ENCODE measurements at places on chromosomes 4 and X.

GRCh38 chr4:168713253-168713652, 216.4 kb downstream of the PALLD start:
- no peak for DNase-seq

DNA sequence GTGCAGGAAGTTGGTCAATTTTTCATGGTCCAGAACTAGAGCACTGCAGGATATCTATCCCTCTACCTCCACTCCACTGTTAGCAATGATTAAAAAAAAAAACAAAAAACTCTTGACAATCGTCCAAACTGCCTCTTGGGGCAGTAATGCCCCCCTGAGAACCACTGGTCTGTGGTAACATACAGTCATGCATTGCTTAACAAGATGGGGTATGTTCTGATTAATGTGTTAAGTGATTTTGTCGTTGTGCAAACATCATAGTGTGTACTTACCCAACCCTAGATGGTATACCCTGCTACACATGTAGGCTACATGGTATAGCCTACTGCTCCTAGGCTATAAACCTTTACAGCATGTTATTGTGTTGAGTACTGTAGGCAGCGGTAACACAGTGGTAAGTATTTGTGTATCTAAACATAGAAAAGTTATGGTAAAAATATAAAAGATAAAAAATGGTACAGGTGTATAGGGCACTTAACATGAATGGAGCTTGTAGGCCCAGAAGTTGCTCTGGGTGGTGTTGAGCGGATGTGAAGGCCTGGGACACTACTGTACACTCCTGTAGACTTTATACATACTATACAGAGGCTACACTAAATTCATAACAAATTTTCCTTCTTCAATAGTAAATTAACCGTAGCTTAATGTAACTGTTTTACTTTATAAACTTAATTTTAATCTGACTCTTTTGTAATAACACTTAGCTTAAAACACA, 34.1 kb downstream of the ART3 start:
- no peak for DNase-seq

DNA sequence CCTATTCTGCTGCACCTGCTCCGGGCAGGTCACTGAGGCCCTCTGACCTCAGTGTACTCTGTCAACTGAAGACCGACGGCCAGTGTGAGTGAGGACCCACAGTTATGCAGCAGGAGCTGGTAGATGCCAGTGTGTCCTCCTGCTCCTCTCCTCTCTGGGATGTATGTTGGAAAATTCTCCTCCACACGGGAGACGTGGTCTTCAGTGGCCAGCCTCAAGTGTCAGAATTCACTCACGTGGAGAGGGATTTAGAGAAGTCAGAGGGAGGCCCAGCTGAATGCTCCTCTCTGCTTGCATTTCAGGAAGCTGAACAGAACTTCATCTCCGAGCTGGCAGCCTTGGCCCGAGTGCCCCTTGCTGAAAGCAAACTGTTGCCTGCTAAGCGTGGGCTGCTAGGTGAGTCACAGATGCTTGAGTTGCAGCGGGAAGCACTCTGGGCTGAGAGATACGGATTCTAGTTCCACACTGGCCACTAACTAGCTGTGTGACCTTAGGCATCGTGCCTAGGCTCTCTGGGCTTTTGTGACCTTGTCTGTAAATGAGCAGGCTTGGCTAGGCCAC, 83.6 kb downstream of the CRMP1 start:
- no peak for DNase-seq

GRCh38 chr4:61549336-61549735, 349.2 kb downstream of the ADGRL3 start:
- DNase-seq, result no peak

GRCh38 chr4:186307916-186308315, 41.9 kb downstream of the F11 start:
- DNase-seq, result no peak

DNA sequence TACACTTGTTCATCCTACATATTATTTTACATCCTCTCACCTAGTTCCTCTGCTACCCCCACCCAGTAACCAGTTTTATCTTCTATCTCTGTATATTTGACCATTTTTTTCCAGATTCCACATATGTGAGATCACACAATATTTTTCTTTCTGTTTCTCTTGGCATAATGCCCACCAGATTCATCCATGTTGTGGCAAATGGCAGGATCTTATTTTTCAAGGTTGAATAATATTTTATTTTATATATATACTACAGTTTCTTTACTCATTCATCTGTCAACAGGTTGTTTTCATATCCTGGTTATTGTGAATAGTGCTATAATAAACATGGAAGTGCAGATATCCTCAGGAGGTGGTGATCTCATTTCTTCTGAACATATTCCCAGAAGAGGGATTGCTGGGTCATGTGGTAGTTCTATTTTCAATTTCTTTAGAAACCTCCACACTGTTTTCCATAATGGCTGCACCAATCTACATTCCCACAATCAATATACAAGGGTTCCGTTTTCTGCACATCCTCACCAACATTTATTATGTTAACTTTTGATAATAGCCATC, 48.2 kb downstream of the THAP9 start:
- no peak for DNase-seq

- DNase-seq, result no peak
Observed at GRCh38 chr4:2689114-2689513, 67.0 kb downstream of the TNIP2 start.
